Hippocampal formation (tissue), 2 donors: ENCODE measurements at places on chromosomes 6 and 20.

GRCh38 chr6:5905431-5906339 is 101.0 kb downstream of the NRN1 start:
- peak; percentile 8 for DNase-seq

- DNase-seq = no peak
These were observed 72.8 kb downstream of the CDH4 start for GRCh38 chr20:61324906-61325305.

DNA sequence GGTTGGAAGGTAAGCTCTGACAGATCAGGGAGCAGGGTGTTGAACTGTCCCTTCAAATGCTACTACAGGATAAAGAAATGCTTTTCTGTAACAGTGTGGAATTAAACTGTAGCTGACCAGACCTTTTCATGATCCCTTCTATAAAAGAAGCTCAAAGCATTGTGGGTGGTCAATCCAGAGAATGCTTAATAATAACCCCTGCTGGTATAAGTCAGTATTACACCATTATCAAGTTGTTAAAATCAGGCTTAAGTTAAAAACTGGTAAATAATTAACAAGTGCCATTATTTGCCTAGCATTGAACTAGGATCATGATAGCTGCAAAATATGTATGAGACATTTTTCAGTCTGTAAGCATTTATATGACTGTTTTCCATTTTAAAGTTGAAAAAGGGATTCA is 468.9 kb downstream of the PKHD1 start:
- DNase-seq = no peak

DNA sequence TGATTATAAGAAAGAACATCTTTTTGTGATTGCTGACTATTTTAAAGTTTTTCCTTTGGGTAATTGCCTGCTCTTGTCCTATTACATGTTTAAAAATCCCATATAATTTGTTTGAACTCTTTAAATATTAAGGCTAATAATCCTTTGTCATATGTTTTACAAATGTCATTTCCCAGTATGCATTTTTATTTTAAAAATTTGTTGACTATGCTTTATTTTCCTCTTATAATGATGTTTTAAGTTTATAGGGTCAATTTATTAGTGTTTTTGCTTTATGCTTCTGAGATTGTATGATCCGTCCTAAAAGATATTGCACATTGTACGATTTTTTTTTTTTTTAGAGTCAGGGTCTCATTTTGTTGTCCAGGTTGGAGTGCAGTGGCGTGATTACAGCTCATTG is 297.2 kb downstream of the RNF144B start:
- DNase-seq = no peak

GRCh38 chr6:120173250-120173649 is 823.7 kb upstream of the MAN1A1 start:
- DNase-seq = no peak

- DNase-seq = no peak
These were observed 75.1 kb downstream of the CNBD2 start for GRCh38 chr20:36043441-36043840.

GRCh38 chr20:33441142-33441955 is 2.2 kb downstream of the SNTA1 start:
- no peak for DNase-seq

DNA sequence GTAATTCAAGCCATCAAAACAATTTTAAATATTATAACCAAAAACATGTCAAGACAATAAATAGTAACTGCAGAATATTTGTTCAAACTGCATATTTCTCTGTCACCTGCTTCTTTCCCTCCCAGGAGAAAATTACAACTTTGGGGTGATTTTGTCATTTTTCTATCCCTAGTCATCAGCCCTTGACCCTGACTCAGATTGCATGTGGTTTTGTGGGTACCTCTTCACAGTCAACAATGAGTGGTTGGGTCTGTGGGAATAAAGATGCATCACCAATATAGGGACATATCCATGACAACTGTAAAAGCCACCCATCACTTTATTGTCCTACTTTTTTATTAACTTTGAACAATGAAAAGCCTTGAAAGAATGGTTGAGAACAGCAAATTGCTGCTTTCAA is 7.3 kb downstream of the COL10A1 start:
- no peak for DNase-seq

- DNase-seq = peak; percentile 6
These were observed 14.9 kb downstream of the SYCP2L start for GRCh38 chr6:10901770-10902169.
